ENCODE measurements at places on chromosomes 4 and X.

DNA sequence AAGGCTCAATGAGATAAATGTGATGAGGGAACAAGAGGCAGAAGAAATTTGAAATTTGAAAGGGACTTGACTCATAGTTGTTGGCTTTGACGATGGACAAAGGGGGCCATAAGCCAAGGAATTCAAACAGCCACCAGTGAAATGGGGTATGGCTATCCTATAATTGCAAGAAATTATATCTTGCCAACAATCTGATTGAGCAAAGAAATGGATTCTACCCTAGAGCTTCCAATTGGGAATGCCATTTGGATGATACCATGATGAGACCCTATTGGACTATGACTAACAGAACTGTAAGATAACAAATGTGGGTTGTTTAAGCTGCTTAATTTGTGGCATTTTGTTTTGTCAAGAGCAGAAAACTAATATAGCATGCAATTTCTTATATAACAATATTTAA lies 270.1 kb upstream of the ARSJ start:
- no peak for DNase-seq

GRCh38 chrX:123581586-123581985 lies 151.3 kb downstream of the THOC2 start:
- DNase-seq: no peak

GRCh38 chr4:182925298-182925757 lies 8.1 kb upstream of the DCTD start:
- peak; percentile 75 for DNase-seq

DNA sequence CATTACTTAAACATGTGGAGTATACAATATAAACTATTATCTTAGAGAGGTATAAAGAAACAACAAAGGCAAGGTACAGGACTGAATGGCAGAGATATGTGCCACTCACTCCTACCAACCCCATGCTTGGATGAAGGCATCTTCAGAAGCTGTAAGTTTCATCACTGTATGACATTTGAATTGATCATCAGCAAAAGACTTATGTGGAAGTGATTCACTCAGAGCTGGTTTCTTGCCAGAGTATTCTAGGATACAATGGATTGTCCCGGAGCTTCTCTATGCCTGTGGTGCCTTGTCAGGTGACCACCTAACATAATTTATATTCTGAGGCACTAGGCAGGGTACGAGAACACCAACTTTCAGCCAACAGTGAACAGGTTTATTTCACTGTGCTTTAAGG lies 392.2 kb downstream of the PPP1R2C start:
- DNase-seq: no peak

DNA sequence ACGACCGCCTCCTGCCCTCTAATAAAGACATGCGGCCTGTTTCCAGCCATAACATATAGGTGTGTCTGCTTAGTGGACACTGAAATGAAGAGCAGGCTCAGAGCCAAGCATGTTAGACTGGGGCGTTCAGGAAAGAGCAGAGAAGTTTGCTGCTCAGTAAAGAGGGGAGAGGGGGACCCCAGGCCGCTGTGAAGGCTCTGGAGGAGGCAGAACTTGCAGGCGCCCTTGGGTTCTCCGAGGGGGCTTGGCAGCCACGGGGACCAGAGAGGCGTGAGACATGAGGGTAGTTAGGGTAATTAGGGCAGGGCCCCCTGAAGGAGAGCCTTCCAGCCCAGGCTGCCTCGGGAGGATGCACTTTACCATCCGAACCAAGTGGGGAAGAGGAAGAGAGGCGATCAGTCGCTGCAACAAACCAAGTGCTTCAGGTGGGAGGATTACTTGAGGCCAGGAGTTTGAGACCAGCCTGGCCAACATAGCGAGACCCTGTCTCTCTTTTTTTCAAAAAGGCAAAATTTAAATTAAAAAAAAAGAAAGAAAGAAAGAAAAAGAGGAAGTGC lies 46.6 kb upstream of the CDKN2AIP start:
- no peak for DNase-seq

DNA sequence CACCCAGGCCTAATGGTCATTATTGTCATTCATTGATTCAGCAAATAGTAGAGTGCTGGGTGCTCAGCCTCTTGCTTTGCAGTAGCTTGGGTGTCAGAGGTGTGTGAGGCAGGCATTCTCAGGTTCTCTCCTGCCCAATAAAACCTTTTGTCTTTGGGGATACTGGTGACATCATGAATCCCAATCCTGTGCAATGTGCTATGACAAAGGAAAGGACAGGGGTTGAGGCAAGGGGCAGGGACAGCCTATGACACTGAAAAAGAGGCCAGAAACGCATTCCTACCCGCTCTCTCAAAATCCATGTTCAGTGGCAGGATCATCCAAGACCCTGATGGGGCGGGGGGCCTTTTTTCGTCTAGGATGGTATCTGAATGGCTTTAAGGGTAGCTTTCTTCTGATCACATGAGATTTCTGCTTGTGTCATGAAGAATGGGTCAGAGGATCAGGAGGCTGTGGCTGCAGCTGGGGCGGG lies 1.5 kb upstream of the FAM193A start:
- DNase-seq: no peak

GRCh38 chrX:31555506-31555905 lies 483.7 kb upstream of the FTHL17 start:
- DNase-seq: no peak

- DNase-seq: no peak
Observed at GRCh38 chr4:140739971-140740370, 16.2 kb downstream of the TBC1D9 start.

- no peak for DNase-seq
Observed at GRCh38 chr4:176780995-176781738, 11.6 kb downstream of the VEGFC start.

- no peak for DNase-seq
Observed at GRCh38 chr4:156193106-156193505, 239.4 kb upstream of the CTSO start.

DNA sequence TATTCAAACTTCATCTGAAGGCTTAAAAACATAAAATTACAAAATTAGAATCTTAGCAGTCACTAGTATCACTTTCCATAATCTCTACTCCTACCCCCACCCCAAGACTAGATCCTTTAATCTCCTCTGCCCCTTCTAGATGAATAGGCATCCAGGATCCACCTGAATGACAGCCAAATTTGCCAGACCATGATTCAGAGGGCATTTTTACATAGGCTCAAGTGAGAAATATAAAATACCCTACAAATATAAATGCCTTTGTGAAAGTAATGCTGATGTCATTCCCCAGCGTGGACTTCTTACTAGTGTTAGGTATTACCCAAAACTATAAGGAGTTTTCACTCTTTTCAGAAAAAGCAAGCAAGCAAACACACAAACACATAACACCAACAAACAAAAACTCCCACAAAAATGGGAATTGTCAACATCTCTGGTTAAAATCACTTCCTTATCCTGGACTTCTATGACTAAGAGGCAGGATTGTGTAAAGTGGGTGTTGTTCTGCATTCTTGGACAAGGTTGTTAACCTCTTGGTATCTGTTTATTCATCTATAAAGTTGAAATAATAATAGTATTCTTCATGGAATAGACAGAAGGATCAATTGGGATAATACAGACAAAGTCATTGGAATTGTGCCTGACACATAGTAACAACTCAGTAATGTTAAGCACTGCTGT lies 51.3 kb upstream of the TMPRSS11F start:
- DNase-seq: no peak

DNA sequence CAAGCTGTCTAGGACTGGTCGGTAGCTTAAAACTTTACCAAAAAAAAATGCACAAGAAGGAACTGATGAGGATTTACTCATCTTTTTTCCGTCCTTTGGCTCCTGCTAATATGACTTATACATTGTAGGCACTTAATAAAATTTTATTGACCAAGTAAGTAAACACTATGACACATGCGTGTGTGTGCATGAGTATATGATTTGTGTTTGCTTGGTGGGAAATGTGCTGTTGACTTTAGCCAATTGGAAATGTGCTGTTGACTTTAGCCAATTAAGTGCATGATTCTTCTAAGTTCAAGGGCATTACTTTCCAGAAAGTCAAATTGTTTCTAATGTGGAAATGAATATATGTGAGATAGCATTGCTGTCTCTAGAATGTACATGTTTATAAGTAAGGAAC lies 78.3 kb downstream of the FIP1L1 start:
- peak; percentile 27 for DNase-seq
